HFFc6 (cell line): ENCODE measurements at places on chromosomes 3 and 15. TPM values are rescaled to one million over a fixed set of nuclear protein-coding genes. Genes with fewer than 3 reads are reported as not detected.

DNA sequence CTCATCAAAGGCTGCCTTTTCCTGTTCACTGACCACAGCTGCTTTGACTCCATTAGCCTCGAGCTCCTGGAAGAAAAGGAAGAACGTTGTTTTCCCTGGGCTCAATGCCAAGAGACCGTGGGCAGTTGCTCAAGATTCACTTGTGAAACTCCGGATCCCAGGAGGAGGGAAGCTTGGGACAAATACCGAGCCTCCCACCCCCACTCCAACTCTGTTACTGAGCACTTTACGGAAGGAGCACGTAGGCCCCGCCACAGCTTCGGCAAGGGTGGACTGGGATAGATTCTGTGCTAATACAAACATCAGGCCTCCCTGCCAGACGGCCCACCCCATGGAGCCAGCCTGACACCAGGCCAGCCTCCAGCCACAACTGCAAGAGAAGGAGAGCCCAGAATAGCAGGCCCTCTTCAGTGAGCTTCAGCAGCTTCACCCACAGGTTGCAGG is 10.8 kb upstream of the FANCD2 start:
- H3K27me3 ChIP-seq, result peaks cover 2% of the 10 kb centered on the region; the same call in 1 of the 2 replicates
- H3K4me3 ChIP-seq, result peak overlapping the region; percentile 43
- H3K36me3 ChIP-seq, result peaks cover 13% of the 10 kb centered on the region
- peak overlapping the region; percentile 63 for H3K27ac ChIP-seq

DNA sequence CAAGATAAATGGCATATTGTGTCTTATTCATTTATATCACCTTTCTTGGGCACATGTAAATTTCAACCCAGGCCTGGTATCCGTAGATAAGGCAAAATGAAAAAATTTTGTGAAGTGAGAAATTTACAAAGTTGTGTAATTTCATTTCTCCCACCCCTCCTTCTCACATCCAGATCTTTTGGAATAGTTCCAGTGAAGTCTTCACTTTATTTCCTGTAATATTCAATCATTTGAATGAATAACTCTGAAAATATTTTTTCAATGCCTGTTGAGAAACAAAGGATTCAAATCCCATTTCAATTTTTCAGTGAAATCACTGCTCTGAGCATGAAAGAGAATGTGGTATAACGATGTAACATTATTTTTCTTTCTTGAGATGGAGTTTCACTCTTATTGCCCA is 53.4 kb downstream of the BTLA start:
- H3K36me3 ChIP-seq, result no peaks in the 10 kb centered on the region
- H3K27ac ChIP-seq, result no peak overlapping the region
- no peak for DNase-seq
- H3K4me3 ChIP-seq, result no peak overlapping the region
- peaks cover 3% of the 10 kb centered on the region; the same call in 1 of the 2 replicates for H3K27me3 ChIP-seq
- H3K4me1 ChIP-seq, result no peaks in the 10 kb centered on the region

DNA sequence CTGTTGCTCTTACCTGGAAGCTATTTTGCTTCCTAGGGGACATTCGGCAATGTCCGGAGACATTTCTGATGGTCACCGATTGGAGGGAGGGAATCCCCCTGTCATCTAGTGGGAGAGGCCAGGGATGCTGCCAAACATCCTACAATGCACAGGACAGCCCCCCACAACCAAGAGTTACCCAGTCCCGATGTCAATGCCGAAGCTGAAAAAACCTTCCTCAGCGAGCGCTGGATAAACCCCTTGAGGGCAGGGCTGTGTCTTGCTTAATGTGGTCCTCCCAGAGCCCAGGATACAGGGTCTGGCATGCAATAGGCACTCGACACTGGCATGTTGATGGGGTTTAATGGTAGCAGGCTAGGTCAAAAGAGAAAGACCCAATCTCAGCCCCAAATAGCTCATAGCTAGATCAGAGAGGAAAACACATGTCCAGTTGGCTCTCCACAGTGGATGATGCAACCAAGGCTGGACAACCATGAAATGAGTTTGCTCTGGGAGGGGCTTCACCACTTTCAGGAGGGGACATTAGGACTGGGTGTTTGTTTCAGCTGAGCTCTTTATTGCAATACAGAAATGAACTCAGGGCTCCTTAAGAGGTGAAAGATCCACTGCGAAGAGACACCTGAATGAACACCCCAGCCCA is 16.5 kb upstream of the PAQR5 start:
- peaks cover 6% of the 10 kb centered on the region for H3K4me1 ChIP-seq
- no peak overlapping the region for H3K27ac ChIP-seq
- no peak for DNase-seq
- H3K4me3 ChIP-seq, result no peak overlapping the region

DNA sequence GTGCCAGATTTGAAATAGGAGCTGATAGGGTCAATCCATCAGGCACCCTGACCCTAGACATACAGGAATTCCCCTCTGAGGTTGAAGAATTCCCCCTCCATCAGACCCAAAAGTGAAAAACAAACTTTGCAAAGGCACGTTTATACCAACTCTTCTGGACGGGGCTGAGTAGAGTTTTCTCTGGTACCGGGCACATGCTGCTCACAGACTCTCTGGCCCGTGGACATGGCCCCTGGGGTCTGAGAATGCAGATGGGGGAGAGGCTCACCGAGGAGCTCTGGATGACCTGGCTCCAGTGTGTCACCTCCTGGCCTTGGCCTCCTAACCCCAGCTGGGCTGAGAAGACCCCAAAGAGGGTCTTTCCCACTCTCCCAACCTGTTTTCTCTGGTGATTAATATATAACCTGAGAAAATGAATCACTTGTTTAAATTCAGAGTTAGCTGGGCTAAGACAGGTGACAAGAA is 11.2 kb upstream of the LIPC start:
- H3K27ac ChIP-seq, result no peak overlapping the region
- H3K27me3 ChIP-seq, result peaks cover 10% of the 10 kb centered on the region; the same call in 1 of the 2 replicates
- H3K36me3 ChIP-seq, result no peaks in the 10 kb centered on the region
- no peaks in the 10 kb centered on the region for H3K4me1 ChIP-seq

GRCh38 chr3:24763393-24763792 is 268.7 kb upstream of the THRB start:
- no peak overlapping the region for H3K27ac ChIP-seq
- H3K4me3 ChIP-seq, result no peak overlapping the region
- no peaks in the 10 kb centered on the region for H3K27me3 ChIP-seq
- no peak for DNase-seq
- H3K4me1 ChIP-seq, result no peaks in the 10 kb centered on the region

DNA sequence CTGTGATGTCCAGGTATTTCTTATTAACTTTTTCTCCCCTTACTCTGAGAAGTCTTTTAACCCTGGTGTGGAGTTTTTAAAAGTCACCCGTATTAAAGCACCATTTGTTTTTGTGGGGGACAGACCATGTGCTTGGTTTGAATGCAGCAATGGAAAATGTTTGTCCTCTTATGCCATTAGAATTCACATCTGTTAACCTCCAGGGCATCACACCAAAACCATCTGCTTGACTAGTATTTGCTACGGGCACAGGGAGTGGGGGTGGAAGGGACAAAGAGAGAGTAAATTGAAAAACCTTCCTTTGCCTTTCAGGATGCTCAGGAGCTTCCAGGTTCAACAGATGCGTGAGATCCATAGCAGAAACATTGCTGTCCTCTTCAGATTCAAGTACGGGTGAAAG is 61.4 kb upstream of the GOLGA8B start:
- H3K4me3 ChIP-seq, result no peak overlapping the region
- H3K4me1 ChIP-seq, result peaks cover 29% of the 10 kb centered on the region
- no peaks in the 10 kb centered on the region for H3K27me3 ChIP-seq

The GOLGA6L4 gene
- 1.2 TPM in 3 replicates for total RNA-seq

The IGDCC3 gene
- not detected in 3 replicates for total RNA-seq
